ENCODE measurements at places on chromosomes 7 and 10.

GRCh38 chr7:122290476-122290875 is 14.1 kb downstream of the FEZF1 start:
- DNase-seq: no peak
- H3K4me1 ChIP-seq: no peaks in the 10 kb centered on the region
- no peaks in the 10 kb centered on the region for H3K27me3 ChIP-seq
- H3K36me3 ChIP-seq: peaks cover 2% of the 10 kb centered on the region
- H3K27ac ChIP-seq: no peak overlapping the region

- H3K4me3 ChIP-seq: no peak overlapping the region
- H3K4me1 ChIP-seq: peaks cover 12% of the 10 kb centered on the region
- H3K36me3 ChIP-seq: peaks cover 30% of the 10 kb centered on the region
These were observed 10.0 kb downstream of the HPS1 start for GRCh38 chr10:98436704-98437103.

- H3K4me3 ChIP-seq: no peak overlapping the region
- H3K36me3 ChIP-seq: no peaks in the 10 kb centered on the region
- no peak for DNase-seq
- H3K27me3 ChIP-seq: no peaks in the 10 kb centered on the region
- no peak overlapping the region for H3K27ac ChIP-seq
- peaks cover 6% of the 10 kb centered on the region for H3K4me1 ChIP-seq
These were observed 105.1 kb downstream of the INPP5A start for GRCh38 chr10:132642732-132643008.

GRCh38 chr7:88398459-88398858 is 91.8 kb upstream of the STEAP4 start:
- DNase-seq: no peak
- H3K4me1 ChIP-seq: peaks cover 2% of the 10 kb centered on the region

DNA sequence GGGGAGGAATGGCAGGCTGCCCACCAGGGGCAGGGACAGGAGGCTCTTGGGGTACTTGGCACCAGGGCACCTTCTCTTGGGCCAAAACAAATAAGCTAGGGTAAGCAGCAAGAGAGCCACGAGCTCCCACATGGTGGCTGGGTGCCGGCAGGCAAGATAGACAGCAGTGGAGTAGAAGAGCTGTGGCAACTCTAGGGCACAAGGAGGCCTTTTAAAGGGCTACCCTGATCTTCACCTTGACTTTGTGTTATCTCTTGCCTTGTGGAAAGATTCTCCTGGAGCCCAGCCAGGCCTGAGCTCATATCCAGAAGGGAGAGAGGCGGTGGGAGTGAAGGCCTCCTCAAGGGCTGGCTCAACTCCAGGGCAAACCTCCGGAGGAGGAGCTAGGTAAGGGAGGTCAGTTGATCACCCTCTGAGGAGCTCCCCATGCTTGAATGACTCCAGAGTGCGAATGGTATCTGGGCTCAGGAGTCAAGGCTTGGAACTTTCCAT is at the start of gene CYP17A1:
Gene CYP17A1 (minus strand): TSS at position 184 of the 492 bp plus-strand sequence. CDS start 52 bp downstream, at position 132.
- H3K4me3 ChIP-seq: no peak within 1 kb of the TSS
- DNase-seq: no peak

GRCh38 chr7:44415047-44415446 is 75.4 kb downstream of the NUDCD3 start:
- DNase-seq: no peak
- no peak overlapping the region for H3K4me3 ChIP-seq
- H3K36me3 ChIP-seq: peaks cover 12% of the 10 kb centered on the region
- no peak overlapping the region for H3K27ac ChIP-seq
- peaks cover 7% of the 10 kb centered on the region for H3K4me1 ChIP-seq

DNA sequence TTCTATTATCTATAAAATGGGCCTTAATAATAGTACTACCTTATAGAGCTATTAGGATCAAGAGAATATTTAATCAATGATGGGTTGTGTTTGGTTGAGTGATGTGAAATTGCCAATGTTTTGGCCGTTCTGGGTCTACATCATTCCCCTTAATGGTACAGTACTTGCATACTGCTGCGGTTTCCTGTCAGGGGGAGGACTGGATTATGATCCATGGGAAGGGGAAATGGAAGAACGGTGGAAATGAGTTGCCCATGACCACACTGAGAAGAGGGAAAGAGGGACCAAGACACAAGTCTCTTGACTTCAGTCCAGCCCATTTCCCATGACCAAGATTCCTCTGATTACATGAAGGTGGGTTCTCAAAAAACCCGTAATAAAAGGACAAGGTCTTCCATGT is 999 bp upstream of the MRPS24 start:
- H3K27me3 ChIP-seq: peaks cover 4% of the 10 kb centered on the region
- no peak overlapping the region for H3K27ac ChIP-seq

DNA sequence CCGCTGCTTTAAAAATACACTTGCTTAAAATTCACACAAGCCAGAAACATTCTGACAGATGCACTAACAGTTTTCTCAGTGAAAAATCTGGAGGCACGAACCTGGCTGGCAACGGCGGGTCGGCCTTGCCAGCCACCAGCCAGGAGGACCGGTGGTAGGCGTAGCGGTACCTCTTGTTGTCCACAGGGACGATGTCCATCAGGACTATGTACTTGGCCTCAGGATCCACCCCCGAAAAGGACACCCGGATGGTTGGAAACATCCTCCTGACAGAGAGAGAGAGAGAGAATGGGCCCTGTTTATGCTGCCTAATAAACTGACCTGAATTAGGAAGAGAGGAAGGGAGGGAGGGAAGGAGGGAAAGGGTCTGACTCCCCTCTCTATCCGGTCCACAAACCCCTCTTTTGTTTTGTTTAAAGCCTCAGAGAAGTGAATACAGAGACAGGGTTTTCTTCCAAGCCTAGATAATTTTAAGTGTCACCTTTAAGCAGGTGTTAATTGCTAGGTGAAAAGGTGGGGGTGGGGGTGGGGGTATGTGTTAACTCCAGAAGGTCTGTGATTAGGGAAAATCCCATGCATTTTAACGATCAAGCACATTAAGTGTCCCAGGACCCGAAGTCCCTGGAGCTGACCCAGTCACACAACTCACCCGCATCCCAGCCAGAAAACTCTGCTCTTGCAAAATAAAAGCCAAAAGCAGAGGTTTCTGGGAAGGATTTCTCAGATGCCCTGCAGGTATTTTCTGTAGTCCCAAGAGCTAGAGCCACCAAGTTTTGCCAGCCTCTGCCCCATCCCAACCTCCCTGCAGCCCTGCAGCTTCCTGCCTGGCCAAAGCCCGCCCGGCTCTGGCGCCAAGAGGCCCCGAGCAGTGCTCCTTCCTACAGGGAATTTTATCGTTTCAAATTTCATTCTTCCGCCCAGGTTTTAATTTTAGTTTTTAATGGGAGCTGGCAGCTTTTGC is 5.0 kb downstream of the TBX20 start:
- H3K27ac ChIP-seq: no peak overlapping the region
- H3K4me3 ChIP-seq: no peak overlapping the region
- no peaks in the 10 kb centered on the region for H3K36me3 ChIP-seq
- peaks cover 8% of the 10 kb centered on the region for H3K4me1 ChIP-seq
- peaks cover 30% of the 10 kb centered on the region for H3K27me3 ChIP-seq

DNA sequence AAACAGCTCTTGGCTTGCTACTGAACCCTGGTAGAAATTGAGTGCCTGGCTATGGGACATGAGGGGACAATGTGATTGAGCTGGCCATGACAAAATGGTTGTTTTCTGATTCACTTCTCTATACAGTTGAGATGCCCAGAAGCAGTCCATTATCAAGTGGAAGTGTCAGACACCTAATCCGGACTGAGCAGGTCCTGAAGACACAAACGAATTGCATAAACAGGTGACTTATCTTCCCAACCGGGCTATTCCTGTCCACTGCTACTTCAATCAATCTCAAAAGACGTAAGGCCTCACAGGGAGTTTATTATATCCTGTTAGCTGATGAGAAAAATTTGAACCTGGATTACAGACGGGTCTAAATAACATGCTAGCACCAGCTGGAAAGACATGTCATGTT is 105.5 kb upstream of the WAC start:
- peaks cover 1% of the 10 kb centered on the region for H3K27me3 ChIP-seq
- H3K4me1 ChIP-seq: peaks cover 2% of the 10 kb centered on the region
- H3K4me3 ChIP-seq: no peak overlapping the region
- no peak for DNase-seq

GRCh38 chr7:96734343-96734742 is 24.7 kb upstream of the SEM1 start:
- H3K36me3 ChIP-seq: no peaks in the 10 kb centered on the region
- no peak for DNase-seq
- H3K4me1 ChIP-seq: no peaks in the 10 kb centered on the region
- no peak overlapping the region for H3K27ac ChIP-seq
